ENCODE measurements at places on chromosomes 1 and 21.

DNA sequence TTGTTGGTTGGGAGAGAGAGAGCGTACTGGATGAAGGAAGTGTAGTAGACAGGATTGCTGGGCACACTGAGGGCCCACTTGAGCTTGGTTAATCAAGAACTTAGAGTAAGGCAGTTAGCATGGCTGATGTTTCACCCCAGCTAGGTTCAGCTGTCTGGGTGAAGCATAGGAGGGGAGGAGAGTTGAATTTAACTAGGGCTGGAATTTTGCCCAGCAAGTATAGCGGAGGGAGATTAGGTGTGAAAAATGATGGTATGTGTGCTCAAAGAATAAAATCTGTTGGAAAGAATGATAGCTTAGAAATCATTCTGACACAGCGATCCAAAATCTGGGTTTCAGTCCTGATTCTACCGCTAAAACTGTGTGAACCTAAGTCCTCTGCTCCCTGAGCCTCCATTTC, 461.5 kb upstream of the PROX1 start:
- no peak for DNase-seq

- no peak for DNase-seq
Observed at GRCh38 chr1:32151319-32151787, 28.1 kb upstream of the TXLNA start.

GRCh38 chr1:119806489-119806888, 4.8 kb downstream of the REG4 start:
- no peak for DNase-seq

DNA sequence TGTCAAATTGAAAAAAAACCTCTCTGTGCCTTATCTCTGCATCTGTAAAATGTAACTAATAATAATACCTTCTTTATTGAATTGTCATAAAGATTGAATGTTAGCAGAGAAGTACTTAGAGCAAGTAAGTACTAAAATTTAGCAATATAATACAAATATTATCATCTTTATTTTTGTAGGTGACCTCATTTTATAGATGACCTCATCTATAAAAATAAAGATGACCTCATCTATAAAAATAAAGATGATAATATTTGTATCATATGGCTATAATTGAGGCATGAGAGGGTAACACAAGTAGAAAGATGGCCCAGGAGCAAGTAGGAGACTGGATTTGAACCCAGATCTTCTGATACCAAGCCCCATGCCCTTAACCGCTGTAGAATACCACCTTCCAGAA, 193.2 kb upstream of the FOXD3 start:
- DNase-seq, result no peak

GRCh38 chr1:226135059-226135651, 51.4 kb downstream of the ACBD3 start:
- DNase-seq, result no peak

GRCh38 chr21:26099610-26100219, 70.9 kb downstream of the APP start:
- no peak for DNase-seq

DNA sequence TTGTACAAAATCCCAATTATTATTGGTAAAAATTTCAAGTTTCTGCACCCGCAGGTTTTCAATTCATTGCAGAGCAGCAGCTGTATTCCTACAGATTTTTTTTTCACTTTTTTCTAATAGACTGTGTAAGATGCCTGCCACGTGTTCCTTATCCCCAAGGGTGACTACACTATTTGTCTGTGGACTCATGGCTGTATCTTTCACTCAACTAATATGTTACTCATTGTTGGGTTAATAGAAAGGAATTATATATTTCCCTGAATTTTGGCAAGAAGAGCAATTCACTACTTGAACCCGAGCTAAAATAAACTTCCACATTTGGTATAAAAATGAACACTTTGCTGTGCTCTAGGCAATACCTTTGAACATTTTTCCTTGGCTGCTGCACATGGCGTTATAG, 158.7 kb downstream of the NCAM2 start:
- DNase-seq, result no peak

- no peak for DNase-seq
Observed at GRCh38 chr1:106925750-106926149, 130.7 kb upstream of the PRMT6 start.

DNA sequence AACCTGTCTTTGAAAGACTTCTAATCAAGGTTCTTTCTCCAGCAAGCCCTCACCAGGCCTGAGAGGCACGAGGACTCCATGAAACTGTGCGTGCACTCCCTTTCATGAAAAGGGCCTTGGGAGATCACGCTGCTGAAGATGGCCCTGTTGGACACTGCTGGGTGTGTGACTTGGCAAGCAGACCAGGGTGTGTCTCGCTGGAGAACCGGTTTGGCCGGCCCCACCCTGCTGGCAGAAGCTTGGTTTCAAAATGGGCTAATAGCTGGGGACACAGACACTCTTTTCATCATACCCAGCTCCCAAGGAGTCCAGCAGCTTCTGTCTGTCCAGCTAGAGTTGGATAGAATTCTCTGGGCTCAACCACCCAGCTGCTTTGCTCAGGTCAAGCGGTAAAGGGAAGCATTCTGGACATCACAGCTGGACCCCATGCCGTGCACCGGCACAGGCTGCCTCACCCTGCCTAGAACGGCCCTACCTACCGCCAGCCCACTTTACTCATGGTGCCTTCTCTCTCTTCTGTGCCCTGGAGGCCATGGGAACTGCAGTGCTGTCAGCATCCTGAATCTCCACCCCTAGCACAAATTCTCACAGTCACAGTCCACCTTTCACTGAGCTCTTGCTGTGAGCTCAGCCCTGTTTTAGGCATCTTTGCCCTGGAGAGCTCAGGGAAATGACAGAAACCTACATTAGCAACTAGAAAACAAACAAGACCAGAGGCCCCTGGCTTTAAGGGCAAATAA, 24.6 kb downstream of the PKP1 start:
- no peak for DNase-seq

DNA sequence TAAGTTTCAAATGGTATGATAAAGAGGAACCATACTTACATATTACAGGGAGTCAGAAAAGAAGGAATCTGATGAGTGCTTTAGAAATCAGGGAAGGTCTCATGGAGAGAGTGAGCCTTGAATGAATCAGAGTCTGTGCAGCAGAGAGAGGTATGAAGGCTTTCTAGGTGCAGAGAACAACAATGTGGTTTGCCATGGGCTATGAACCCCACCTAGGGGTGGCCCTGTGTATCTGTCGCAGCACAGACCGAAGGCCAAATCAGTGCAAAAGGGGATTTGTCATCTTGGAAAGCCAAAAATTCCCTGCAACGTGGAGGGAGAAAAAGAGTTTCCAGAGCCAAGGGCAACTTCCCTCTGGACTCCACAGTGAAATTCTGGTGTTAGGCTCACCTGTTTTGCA, 3.5 kb downstream of the PAPPA2 start:
- no peak for DNase-seq

DNA sequence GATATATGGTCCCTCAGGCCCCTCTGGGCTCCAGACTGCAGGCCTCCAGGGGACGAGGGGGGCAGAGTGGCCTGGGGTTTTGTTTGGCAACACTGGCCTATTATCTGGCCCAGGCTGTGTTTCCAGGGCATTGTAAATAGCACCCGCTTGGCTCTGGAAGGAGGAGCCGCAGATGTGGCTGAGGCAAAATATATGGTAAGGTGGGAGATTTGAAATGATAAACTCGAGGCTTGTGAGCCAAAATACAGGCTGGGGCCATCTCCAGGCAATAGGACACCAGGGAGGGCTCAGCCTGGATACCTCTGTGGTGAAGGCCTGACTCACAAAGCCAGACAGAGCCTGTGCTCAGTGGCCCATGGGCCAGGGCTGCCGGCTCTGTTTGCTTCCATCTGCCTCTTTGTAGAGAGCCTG, 14.0 kb downstream of the NAV1 start:
- no peak for DNase-seq

DNA sequence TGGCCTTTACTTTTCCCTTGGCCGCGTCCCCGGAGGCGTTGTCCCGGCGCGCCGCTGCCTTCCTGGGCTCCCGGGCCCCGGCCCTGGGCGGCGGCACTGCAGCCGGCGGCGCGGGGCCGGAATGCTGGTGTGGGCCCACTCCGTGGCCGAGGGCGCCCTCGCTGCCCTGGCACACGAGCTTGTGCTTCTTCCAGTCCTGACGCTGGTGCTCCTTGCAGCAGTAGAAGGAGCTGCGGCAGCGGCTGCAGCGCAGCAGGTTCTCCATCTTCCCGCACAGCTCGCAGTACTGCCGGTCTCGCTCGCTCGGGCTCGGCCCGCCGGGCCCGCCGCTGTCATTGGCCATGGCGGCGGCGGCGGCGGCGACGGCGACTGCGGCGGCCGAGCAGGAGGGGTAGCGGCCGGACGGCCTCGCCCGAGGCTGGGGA, 529 bp downstream of the EGLN1 start:
- DNase-seq, result peak; percentile 3

GRCh38 chr1:43206600-43207228, 34.6 kb downstream of the CFAP57 start:
- DNase-seq, result no peak

DNA sequence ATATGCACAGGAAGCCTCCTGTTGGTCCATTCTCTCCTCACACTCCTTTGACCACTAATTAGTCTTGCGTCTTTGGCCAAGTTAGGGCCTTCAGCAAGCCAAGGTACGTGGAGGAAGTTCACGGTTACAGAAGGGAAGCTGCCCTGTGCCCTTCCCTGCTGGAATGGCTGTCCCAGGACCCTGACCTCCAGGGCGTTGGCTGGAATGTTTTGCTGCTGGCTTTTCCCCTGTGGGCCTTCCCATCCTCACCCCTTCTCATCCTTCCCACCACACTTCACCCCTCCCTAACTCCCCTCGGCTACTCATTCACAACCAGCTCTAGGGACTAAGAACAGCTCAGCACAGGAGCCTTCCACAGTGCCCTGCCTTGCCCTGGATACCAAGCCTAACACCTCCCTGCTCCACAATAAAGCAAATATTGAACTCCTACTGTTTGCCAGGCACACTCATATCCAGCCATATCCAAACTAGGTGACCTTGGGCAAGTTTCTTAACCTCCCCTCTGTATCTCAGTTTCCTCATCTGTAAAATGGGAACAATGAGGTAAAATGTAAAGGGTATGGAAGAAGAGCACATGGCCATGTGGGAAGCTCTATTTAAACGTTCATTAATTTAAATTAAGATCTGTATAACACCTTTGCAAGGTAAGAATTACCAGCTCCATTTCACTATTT, 8.8 kb upstream of the CDCP2 start:
- DNase-seq, result no peak

Measured in CD8-positive, alpha-beta T cell (primary cell).